ENCODE measurements at places on chromosomes 2 and 18.

GRCh38 chr2:41913311-41913710 is 134.5 kb upstream of the PKDCC start:
- no peak for DNase-seq

- DNase-seq = no peak
These were observed 119.2 kb upstream of the FHL2 start for GRCh38 chr2:105517814-105518705.

DNA sequence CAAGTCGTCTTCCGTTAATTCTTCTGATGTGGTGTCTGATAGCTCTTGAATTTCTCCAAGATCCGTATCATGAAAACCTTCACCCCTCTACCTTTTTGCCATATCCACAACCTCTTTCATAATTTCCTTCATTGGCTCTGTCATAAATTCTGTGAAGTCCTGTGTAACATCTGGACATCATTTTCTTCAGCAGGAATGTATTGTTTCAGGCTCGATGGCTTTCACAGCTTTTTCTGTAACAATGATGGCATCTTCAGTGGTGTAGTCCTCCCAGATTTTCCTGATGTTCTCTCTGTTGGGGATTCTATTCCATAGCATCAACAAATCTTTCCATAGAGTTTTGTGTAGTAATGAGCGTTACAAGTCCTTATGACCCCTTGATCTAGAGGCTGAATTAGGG is 114.2 kb upstream of the EML6 start:
- DNase-seq = no peak

GRCh38 chr2:109049022-109049421 is 60.0 kb upstream of the EDAR start:
- no peak for DNase-seq

GRCh38 chr2:105104208-105104731 is 66.4 kb downstream of the MRPS9 start:
- no peak for DNase-seq

DNA sequence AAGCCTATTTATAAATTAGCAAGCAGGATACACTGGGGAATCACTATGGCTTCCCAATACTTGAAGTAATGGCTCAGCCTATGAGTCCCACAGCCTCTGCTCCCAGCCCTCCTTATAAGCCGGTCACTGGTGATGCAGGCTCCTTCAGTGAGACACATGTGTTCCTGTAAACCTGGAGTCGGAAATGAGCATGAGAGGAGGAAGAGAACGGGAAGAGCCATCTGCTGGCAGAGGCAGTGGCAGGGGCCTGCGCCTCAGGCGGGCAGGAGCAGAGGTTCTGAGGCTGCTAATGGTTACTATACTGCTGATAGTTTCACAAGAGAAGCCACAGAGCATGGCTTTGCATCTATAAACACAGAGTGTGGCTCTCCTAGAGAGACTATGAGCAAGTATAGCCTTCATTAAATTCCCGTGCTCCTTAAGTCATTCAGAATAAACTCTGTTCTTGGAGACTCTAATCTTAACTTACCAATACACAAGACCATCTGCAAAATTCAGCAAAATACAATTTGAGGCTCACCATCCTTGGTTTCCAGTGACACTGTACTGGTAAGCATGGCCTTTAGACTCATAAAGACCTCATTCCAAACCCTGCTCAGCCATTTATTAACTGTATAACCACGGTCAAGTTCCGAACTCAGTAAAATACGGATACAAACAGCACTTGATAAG is 63.3 kb downstream of the FBXO15 start:
- DNase-seq = no peak

DNA sequence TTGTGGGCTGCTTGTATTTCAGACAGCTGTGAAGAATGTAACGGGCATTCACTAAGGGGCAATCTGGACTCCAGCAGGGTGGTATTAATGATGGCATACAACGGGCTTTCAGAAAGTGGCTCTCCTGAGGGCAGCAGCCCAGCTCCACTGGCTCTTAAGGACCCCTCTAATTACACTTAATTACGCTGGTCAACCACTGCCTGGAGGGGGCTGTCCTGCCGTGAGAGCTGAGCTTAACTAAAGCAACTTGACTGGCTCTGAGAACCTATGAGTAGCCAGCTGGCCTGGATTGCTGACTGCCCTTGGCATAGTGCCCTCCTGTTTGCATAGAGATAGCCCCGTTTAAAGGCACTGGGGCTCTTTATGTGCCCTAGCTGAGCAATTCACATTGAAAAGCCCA is 3.8 kb downstream of the LIPG start:
- DNase-seq = no peak

DNA sequence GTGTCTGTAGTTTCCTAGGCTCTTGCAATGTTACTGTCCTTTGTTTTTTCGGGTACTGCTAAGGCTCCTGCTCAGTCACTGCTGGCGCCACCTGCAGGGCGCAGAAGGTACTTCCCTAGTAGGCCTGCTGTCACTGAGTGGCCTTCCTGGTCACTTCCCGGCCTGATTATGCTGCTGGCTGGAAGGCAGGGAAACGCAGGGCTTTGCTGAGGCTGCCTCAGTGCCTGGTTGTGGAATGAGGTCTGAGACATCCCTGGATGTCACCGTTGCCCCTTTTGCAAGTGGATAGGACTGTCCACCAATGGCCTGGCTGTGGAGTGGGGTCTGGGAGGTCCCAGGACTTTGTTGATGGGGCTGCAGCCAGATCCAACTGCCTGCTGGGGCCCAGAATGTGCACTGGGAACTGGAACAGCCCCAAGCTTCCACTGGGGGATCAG is 13.1 kb downstream of the DAW1 start:
- DNase-seq = peak; percentile 9

- DNase-seq = no peak
These were observed 1468.3 kb downstream of the LRP1B start for GRCh38 chr2:140662504-140662903.

DNA sequence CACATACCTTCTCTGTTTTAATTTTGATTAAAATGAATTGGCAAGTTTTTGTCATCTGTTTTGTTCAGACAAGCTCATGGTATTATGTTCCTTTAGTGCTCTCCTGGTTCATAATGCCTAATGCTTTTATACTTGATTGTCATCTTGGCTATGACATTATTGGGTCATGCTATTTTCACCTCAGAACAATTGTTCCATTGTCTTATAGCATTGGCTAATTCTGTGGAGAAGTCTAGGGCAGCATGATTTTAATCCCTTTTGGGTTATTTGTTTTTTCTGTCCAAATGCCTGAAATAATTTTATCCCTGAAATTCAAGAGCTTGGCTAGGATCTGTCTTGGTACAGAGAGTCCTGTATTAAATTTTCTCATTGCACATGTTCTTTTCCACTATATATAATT is 83.8 kb upstream of the CCDC85A start:
- no peak for DNase-seq

DNA sequence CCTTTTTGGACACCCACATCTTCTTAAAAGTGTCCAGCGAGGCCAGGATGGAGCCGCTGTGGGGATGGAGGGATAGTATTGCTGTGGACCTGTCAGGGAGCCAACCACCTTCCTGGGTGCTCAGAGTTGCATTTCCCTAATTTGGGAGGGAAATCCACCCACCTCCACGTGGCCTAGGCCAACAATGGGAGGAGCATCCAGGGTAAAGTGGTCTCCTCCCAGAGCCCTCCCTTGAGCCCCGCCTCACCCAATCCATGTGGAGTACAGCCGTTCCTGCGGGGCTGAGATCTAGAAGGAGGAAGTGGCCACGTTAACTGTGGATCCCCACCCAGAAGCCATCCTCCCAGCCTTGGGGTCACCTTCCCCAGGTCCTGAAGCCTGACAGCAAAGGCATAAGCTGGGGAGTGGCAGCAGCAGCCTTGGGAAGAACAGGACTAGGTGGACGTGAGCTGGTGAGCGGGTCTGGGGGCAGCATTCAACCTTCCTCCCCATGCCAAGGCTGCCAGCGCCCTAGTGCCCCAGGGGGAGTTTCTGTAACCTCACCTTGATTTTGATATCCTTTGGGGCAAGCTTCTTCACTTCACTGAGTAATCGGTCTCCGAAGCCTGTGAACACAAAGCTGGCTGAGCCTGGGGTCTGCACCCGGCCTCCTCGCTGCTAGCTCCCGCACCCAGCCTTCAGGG is 6.8 kb downstream of the ACTR1B start:
- DNase-seq = no peak

DNA sequence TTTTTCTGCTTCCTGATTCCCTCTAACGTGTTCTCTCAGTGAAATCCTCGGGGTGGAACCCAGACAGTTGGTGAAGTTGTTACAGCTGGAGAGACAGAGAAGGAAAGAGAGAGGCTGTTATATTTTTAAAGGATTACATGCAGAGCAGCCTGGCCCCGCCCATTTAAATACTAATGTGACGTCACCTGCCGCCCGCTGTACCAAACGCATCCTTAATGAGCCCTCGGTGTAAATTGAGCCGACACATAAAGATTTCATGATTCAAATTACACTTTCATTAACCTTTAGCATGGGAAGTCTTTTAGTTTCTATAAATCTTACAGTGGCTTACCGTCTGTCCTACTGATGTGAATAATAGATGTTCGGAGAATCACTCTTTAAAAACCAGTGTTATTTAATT is 164.0 kb upstream of the SIX3 start:
- no peak for DNase-seq

GRCh38 chr2:130336877-130337734 is 5.6 kb upstream of the IMP4 start:
- DNase-seq = peak; percentile 43

GRCh38 chr2:235080101-235080500 is 128.3 kb downstream of the SH3BP4 start:
- DNase-seq = no peak

DNA sequence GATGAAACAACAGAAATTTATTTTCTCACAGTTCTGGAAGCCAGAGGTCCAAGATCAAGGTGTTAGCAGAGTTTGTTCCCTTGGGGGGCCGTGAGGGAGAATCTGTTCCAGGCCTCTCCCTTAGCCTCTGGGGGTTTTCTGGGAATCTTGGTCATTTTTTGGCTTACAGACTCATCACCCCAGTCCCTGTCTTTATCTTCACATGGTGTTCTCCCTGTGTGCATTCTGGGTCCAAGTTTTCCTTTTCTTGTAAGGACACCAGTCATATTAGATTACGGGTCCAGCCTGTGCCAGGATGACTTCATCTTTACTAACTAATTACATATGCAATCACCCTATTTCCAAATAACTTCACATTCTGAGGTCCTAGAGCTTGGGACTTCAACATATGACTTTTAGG is 292.5 kb upstream of the TRIB2 start:
- DNase-seq = no peak

DNA sequence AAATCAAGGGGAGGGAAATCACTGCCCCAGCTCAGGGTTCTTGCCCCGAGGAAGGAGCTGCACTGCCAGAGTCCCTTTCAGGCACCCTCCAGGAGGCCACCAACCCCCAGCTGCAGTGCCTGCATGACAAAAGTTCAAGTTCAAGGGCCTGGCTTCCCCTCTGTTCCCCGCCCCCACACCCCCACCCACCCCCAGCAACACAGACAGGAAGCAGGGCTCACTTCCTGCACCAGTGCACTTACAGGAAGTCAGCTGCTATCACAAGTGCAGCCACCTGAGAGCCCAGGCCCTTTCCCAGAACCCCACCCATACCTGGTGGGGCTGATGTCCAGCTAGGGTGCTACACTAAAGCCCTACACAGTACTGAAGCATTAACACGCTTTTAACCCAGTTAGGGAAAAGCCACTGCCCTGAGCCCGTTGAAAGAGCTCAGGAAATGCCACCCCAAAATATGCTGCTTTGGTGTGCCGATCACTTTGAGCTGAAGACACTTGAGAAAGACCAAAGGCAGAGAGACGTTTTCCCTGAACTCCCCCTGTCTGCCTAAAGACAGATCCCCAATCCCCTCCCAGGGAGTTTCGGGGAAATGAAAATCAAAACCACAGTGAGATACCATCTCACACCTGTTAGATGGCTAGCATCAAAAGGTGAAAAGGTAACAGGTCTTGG is 109.9 kb upstream of the CAB39 start:
- DNase-seq = no peak

DNA sequence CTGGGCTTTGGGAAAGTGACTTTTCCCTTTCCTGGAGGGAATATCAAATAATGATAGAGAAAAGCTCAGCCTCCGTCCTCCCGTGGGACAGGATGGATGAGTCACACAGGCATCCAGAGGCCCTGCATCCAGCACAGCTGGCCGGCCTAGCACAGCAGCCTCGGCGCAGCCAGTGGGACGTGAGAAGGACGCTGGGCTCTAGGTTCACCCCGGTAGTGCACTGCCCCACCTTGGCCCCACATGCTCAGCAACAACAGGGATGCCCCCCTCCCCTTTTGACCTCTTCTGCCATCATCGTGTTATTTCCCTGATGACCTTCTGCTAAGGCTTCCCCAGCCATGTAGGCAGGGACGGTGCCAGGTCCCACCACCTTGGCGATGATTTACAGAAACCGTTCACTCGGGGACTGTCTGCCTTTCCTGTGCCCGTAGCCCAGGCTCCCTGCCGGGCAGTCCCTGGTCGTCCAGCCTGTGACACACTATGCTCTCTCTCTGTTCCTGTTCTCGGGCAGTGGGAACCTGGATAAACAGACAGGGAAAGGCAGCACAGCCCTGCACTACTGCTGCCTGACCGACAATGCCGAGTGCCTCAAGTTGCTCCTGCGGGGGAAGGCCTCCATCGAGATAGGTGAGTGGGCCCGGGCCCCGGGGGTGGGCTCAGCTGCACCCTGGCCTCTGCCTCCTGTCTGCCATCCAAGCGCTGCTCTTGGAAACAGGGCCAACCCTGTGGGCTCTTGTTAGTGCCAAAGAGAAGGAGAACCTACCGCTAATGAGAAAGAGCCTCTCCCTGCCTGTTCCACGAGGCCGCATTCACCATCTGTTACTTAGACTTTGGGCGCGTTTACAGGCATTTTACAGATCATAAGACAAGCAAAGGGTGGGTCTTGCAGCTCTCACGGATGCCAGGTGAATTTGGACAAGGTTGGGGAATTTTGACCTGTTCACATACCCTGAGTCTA is 44.6 kb downstream of the ITGB1BP1 start:
- no peak for DNase-seq

- no peak for DNase-seq
These were observed 259.5 kb downstream of the CCDC178 start for GRCh38 chr18:33181016-33181415.

GRCh38 chr2:197165020-197165419 is 145.6 kb downstream of the ANKRD44 start:
- no peak for DNase-seq

DNA sequence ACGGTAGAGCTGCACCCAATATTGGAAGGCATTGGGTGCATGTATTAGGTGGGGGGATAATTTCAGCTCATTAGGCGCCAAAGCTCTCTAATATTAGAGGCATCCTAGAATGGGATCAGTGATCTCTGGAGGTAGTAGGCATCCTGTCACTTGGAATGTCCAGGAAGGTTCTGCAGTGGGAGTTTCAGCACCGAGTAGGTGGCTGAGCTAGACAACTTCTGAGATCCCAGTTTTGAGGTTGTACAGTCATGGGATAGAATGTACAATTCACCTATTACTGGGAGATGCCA is 210.9 kb downstream of the MYCN start:
- no peak for DNase-seq

Data from stimulated activated CD8-positive, alpha-beta memory T cell treated with anti-CD3 and anti-CD28 coated beads, Interleukin-15, amount 100 ng/mL, for 24 hours (primary cell).